ENCODE measurements at places on chromosomes 2 and 18.

DNA sequence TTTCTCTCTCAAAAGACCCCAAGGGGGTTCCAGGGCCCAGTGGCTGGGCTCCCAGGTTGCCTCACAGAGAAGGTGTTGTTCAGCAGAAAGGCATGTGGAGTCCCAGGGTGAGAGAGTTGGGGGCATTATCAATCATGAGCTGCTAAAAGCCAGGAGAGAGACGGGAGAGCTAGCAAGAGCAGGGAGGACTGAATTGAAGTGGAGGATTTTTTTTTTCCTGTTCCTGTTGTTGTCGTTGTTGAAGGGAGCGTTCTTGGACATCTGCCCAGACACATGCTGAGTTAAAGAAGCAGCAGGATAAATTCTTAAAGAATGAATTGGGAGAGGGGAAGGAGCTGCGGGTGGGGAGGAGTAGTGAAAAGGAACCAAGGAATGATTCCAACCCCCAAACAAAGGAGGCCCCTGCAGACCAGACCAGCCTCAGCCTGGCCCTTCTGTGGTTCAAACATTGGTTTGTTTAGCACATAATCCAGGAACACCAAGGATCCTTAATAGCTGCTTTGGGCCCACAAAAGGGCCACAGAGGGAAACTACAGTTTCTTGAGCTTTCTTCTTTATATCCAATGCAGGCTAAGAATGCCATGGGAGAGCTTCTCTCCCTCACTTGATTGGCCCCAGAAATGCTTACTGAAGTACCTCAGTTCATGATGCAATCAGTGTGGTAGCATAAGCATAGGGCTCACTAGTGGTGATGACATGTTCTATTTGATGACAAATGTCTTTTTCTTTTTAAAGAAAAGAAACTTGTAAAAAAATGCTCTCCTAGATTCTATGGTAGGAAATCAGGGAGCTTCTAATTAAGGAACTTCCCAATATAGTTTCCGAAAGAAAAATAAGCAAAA lies 146.0 kb downstream of the SETBP1 start:
- DNase-seq, result peak; percentile 97

GRCh38 chr2:3956406-3956805 lies 253.0 kb downstream of the DCDC2C start:
- no peak for DNase-seq

DNA sequence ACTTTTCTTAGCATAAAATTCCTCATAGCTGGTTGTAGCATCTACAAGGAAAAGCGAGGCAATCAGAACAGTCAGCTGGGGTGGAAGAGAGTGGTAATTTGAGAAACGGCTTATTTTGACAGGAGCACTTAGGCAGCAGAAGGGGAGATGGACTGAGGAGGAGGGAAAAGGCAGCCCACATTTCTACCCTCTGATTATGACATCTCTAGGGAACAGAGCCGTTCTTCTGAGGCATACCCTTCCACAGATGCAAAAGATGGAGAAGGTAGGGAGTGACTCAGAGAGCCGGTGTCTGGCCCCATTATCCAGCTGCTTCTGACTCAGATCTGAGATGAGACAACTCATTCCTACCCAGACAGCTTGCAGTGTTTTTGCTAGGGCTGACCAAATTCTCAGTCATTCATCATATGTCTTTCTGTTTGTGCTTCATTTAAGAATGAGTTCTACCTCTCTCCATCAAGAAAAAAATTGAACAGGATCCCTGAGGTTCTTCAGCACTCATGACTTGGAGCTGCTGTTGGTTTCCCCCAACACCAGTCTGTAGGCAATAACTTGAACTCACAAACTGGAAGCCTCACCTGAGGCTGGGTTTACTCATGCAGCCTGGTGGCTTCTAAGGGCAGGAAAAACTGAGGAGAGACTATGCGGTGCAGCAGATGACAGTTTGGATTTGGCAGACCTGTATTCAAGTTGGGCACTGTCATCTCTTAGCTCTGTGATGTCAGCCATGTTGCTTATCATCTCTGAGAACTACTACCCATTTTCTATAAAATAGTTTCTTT lies 15.9 kb upstream of the SEC11C start:
- peak; percentile 62 for DNase-seq

DNA sequence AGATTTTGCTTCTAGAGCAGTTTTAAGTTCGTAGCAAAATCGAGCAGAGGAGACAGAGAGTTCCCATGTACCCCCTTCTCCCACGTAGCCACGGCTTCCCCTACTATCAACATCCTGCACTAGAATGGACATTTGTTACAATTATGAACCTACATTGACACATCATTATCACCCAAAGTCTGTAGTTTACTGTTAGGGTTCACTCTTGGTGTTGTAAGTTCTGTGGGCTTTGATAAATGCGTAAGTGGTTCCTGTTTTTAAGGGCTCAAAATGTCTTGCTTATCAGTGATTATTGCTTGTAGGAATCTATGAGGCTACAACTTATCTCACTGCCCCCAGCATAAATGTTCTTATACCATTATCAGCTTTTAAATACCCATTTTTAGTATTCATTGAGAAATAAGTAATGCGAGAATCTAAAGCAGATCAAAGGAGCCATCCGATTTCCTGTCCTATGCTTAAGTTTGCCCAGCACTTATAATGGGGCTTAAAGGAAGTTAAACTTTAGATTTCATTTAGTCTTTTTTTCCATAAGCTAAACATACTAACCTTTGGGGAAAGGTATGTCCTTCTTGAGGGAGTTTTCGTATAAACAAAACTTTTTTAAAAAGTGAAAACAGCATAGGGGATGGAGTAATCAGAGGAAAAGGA lies 118.7 kb downstream of the HAUS1 start:
- DNase-seq, result peak; percentile 7

DNA sequence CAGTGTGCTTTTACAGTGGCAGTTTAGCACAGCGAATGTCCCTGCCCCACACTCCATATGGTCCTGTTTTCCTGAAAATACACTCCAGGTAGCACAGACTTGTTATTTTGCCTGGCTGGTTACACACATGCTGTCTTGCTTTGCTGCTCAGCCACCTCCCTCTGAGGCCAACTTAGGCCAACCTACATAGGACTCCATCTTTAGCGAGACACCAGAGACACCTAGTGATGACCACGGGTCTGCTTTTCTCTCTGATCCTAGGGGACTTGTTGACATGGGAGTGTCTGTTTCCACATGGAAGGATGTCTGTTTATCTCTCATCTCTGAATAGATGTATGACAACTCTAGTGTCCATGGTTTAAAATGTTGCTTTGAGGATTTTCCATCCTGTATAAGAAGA lies 43.3 kb downstream of the PLEKHB2 start:
- DNase-seq, result no peak

GRCh38 chr2:70354264-70354949 lies 52.5 kb upstream of the FAM136A start:
- DNase-seq, result peak; percentile 7

- no peak for DNase-seq
These were observed 269.9 kb upstream of the SETBP1 start for GRCh38 chr18:44410740-44411139.

DNA sequence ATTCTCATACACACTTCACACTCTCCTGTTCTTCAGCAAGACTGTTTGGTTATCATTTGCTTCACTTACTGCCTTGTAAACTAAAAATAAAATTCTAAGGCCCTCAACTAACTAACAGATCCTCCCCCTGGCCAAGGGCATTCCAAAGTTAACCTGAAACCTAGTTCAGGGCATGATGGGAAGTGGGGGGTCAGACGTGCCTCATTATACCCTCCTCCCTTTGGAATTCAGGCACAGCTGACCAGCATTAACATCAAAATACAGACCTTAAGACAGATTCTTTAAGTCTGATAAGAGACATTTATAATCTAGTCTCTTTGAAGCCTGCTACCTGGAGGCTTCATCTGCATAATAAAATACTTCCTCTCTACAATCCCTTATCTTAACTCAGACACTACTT lies 221.0 kb downstream of the NOL4 start:
- DNase-seq, result no peak

DNA sequence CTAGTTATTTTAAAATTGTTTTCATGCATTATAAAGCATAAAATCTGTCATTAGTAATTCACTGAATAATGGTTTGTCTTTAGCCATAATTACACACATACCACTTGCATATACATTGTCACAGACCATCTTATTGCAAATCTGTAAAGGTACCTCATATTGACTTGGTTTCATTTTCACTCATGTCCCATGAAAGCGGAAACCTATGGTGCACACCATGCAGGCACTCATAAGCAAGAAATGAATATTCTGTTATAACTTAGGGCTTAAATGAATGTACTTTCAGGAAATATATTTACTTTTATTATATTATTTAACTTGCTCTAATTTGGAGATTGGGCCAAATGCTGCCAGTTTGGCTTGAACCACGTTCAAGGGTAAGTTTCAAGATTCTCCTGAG lies 29.2 kb upstream of the STK17B start:
- no peak for DNase-seq

DNA sequence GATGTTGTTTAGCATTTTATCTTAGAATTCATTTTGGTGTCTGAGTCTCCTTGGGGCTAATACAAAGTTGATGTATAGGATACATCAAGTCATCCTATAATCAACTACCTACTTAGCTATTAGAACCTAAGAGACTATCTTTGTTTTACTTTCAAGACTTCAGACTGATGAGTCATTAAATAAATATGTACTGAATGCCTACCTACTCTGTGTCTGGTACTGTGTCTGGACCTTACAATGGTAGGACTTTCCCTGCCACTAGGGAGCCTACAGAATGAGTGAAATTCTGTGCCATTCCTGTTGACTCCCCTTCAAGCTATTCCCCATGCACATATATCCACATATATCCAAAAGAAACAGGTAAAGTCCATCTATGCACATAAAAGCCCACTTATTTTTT lies 114.5 kb downstream of the ERBB4 start:
- DNase-seq, result no peak

- DNase-seq, result no peak
These were observed 204.2 kb downstream of the CYP26B1 start for GRCh38 chr2:71943238-71944182.

- DNase-seq, result peak; percentile 84
These were observed 36.6 kb downstream of the COPS8 start for GRCh38 chr2:237122214-237122666.

DNA sequence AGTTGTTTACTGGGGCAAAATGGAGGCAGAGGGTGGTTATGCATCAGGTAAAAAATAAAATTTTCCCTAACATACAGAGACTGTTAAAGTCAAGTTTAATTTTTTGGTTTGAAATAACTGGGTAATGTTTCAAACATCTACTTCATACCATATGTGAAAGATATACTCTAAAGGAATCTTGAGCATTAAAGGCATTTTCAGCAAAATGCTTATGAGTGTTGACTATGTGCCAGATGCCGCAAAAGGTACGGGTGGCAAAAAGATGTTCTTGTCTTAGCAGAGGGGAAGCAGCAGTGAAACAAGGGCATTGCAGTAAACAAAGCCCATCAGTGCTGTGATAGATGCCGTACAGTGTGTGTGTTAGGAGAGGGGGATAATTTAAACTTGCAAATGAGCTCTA lies 263.1 kb upstream of the ID2 start:
- peak; percentile 15 for DNase-seq

- DNase-seq, result no peak
These were observed 12.4 kb upstream of the PRLH start for GRCh38 chr2:237553948-237554347.

- no peak for DNase-seq
These were observed 415.9 kb downstream of the EPHA4 start for GRCh38 chr2:221156062-221156734.

GRCh38 chr2:191125646-191126045 lies 25.1 kb downstream of the STAT4 start:
- DNase-seq, result no peak

GRCh38 chr2:43185146-43185545 lies 41.3 kb downstream of the ZFP36L2 start:
- DNase-seq, result no peak

GRCh38 chr2:29821591-29821990 lies 99.8 kb downstream of the ALK start:
- no peak for DNase-seq

DNA sequence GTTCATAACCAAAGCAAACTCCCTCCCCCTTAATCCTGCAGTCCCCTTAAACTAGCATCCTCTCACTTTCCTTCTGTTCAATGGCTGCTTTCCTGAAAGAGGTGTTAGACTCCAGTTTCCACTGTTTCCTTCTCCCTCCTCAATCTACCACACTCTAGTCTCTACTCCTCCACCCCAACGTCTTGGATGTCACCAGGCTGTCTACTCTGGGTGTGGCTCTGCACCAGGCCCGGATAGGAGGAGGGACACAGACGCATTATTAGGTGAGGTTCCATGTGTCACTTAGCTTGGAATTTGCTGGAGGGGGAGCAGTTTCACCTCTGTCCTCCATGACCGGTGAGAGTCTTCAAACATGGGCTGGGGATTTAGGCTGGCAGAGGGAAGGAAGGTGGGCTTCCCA lies 61.3 kb downstream of the MTHFD2 start:
- no peak for DNase-seq

- DNase-seq, result no peak
These were observed 4.5 kb downstream of the SCLY start for GRCh38 chr2:238065071-238065846.

GRCh38 chr2:100113990-100114433 lies 28.4 kb downstream of the AFF3 start:
- DNase-seq, result no peak

GRCh38 chr18:79588636-79589481 lies 90.7 kb upstream of the CTDP1 start:
- DNase-seq, result peak; percentile 98

GRCh38 chr2:171201271-171201670 lies 40.6 kb upstream of the TLK1 start:
- DNase-seq, result no peak

DNA sequence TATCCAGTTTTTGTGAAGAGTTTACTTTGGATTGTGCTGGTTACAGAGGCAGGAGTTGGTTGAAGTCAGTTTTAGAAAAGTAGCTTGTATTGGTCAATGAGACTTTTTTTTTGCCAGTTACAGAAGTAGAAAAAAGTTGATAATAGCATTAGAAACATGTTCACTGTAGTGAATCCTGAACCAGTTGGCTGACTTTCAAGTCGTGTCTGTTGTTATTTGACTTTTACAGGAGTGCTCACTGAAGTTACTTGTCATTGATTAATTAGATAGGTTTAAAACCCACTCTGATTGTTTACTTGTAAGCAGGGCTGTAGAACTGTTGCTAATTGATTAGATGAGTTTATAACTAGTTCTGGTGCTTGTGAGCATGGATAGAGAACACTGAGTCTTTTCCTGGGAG lies 312.0 kb upstream of the VWC2L start:
- DNase-seq, result no peak

DNA sequence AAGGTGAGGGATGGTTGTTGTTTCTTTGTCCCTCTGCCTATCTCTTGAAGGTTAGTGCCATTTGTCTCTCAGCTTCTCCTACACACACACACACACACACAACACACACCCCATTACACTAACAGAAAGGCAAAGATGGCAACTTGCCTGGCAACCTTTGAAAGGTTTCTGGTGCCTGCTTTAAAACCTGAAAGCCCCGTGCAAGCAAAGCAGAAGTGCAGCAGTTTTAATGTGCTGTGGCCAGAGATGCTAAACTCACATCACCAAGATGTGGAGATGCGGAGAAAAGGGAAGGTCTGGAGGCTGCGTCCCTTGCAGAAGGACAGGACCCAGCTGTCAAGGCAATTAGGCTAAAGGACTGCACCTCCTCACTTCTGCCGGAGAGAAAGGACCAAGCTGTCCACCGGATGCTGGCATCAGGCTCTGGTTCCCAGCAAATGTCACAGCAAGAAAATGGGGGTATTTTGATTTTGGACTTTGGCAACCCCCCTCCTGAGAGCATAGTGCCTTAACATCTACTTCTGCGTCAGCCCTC lies 196.4 kb downstream of the ARL4C start:
- DNase-seq, result no peak

- DNase-seq, result no peak
These were observed 399.8 kb upstream of the ST6GAL2 start for GRCh38 chr2:107285621-107286299.
